Epithelial cell of umbilical artery (primary cell): ENCODE measurements at places on chromosomes 6 and 20. TPM values are rescaled to one million over a fixed set of nuclear protein-coding genes. Genes with fewer than 3 reads are reported as not detected.

The CDH26 gene
- total RNA-seq: 0.32 TPM in 1 of 2 replicates, not detected in the other

The TBC1D20 gene
- 18.7 and 21.4 TPM in 2 replicates for total RNA-seq

The GPLD1 gene
- under 0.01 and 0.32 TPM in 2 replicates for total RNA-seq

The SLC17A3 gene
- total RNA-seq: not detected in 2 replicates

The UBD gene
- 0.32 and 1.2 TPM in 2 replicates for total RNA-seq

The GPR63 gene
- under 0.01 TPM in 1 of 2 replicates, not detected in the other for total RNA-seq

The GLP1R gene
- not detected in 2 replicates for total RNA-seq

The EPHA7 gene
- total RNA-seq: 0.97 TPM in 1 of 2 replicates, not detected in the other

The PCK1 gene
- not detected in 2 replicates for total RNA-seq

The LBP gene
- total RNA-seq: not detected in 2 replicates

The MOG gene
- not detected in 2 replicates for total RNA-seq

The OVOL2 gene
- not detected in 2 replicates for total RNA-seq

The DLL1 gene
- total RNA-seq: 0.65 and 1.7 TPM in 2 replicates

The SMLR1 gene
- total RNA-seq: not detected in 2 replicates

The MTFR2 gene
- total RNA-seq: 3.6 and 4.1 TPM in 2 replicates

The RIPPLY2 gene
- total RNA-seq: not detected in 2 replicates

The RIMS4 gene
- not detected in 2 replicates for total RNA-seq

The TREM2 gene
- not detected in 2 replicates for total RNA-seq

The CST9L gene
- total RNA-seq: not detected in 2 replicates

The CTAGE9 gene
- total RNA-seq: not detected in 2 replicates

The LY6G6F gene
- total RNA-seq: not detected in 2 replicates

The ULBP3 gene
- total RNA-seq: 6.1 and 13.0 TPM in 2 replicates

The SLC12A5 gene
- under 0.01 and 0.32 TPM in 2 replicates for total RNA-seq
